ENCODE measurements at places on chromosomes 5 and 9.
A peak's percentile ranks its signal among the peaks of the same experiment; 100 is the strongest.

DNA sequence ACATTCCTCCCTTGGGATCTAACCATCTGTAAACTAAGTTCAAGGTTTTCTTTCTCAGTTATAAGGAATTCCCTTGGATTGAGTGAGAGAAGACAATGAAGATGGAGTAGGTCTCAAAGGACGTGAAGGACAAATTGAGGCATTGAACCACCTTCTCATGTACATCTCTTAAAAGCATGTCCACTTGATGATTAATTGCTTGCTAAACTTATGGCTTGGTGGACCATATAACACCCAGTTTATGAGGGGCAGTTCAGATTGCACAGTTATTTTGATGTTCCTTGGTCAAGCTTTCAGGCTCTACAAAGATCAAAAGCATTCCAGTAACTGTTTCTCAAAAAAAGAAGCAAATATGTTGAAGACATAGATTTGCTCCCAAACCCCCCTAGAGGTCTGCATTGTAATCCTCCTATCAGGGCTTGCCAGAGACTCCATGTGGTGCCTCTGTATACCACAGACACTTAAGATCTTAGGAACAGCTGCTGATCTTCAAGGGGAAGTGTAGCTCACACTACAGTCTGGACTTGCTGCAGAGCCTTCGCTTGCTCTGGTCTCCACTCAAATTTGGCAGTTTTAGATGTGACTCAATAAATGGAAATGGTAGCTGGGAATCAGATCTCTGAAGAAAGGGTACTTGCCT lies 56.9 kb upstream of the ALDH1A1 start:
- peak; percentile 91 for DNase-seq
- no peaks in the 10 kb centered on the region for H3K27me3 ChIP-seq
- H3K4me1 ChIP-seq = peaks cover 51% of the 10 kb centered on the region

- no peaks in the 10 kb centered on the region for H3K36me3 ChIP-seq
- no peaks in the 10 kb centered on the region for H3K27me3 ChIP-seq
- peak; percentile 29 for DNase-seq
- no peak overlapping the region for H3K27ac ChIP-seq
- H3K4me1 ChIP-seq = peaks cover 7% of the 10 kb centered on the region
These were observed 16.6 kb downstream of the ZNF608 start for GRCh38 chr5:124729720-124730359.

- no peaks in the 10 kb centered on the region for H3K4me1 ChIP-seq
- no peak overlapping the region for H3K4me3 ChIP-seq
- no peak overlapping the region for H3K27ac ChIP-seq
- no peak for DNase-seq
- no peaks in the 10 kb centered on the region for H3K27me3 ChIP-seq
- H3K36me3 ChIP-seq = no peaks in the 10 kb centered on the region
These were observed 353.4 kb downstream of the TLE1 start for GRCh38 chr9:81335879-81336421.

- no peak overlapping the region for H3K27ac ChIP-seq
- H3K36me3 ChIP-seq = no peaks in the 10 kb centered on the region
- no peak overlapping the region for H3K4me3 ChIP-seq
- H3K27me3 ChIP-seq = no peaks in the 10 kb centered on the region
These were observed 39.4 kb downstream of the KLF9 start for GRCh38 chr9:70374962-70375618.

DNA sequence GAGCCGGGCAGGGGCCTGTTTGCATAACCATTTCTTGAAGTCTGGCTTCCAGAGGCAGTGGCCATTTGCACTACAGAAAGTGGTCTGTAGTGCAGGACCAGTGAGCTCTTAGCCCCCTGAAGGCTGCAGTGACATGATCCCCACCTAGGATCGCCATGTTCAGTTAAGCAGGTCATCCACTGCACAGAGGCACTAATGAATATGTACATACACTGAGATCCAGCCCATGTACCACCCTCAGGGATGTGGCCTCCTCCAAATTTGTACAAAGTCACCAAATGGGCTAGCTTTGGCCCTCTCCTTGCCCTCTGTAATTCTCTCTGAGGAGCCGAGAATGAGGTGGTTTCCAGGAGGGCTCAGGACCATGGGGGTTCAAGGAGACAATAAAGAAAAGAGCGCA lies 8.3 kb upstream of the SUSD3 start:
- DNase-seq = no peak
- H3K27ac ChIP-seq = no peak overlapping the region
- H3K4me1 ChIP-seq = peaks cover 10% of the 10 kb centered on the region
- no peak overlapping the region for H3K4me3 ChIP-seq

GRCh38 chr9:3936520-3937235 lies 363.2 kb downstream of the GLIS3 start:
- H3K4me1 ChIP-seq = no peaks in the 10 kb centered on the region
- H3K27me3 ChIP-seq = no peaks in the 10 kb centered on the region

DNA sequence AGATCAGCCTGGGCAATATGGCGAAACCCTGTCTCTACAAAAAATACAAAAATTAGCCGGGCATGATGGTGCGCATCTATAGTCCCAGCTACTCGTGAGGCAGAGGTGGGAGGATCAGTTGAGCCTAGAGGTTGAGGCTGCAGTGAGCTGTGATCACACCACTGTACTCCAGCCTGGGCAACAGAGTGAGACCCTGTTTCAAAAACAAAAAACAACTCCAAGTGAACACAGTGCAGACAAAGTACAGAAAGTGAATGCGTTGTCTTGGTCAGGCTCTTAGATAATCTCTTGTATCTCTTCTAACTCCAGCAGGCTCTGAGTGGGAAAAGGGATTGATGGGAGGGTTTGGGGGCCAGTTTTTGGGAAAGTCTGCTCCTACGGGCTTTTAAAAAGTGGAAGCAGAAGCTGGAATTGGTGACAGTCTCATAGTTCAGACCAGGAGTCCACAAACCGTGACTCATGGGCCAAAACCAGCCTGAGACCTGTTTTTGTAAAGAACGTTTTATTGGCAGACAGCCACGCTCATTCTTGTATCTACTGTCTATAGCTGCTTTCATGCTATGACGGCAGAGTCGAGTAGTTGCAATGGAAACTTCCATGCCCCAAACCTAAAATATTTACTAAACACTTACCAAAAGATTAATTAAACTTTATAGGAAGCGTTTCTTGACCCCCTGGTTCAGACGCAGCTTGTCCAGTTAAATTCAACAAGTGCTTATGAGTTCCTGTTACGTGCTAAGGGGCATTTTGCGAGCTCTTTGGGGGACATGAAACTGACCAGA lies 32.9 kb downstream of the NDST1 start:
- no peaks in the 10 kb centered on the region for H3K27me3 ChIP-seq
- H3K4me1 ChIP-seq = no peaks in the 10 kb centered on the region
- no peak overlapping the region for H3K27ac ChIP-seq

DNA sequence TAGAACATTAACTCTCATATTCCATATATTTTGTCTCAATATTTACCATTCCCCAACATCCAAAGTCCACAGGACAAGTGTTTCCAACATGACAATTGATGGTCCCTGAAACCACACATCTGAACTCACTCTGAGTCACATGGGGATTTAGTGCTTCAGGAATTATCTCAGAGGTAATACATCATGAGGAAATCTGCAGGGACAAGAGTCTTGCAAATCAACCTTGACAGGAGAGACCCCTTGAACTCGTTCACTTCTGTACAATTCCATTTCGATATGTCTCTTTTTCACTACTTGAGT lies 119.7 kb upstream of the ABCA1 start:
- H3K36me3 ChIP-seq = no peaks in the 10 kb centered on the region
- no peak overlapping the region for H3K27ac ChIP-seq
- no peaks in the 10 kb centered on the region for H3K4me1 ChIP-seq
- no peak for DNase-seq

DNA sequence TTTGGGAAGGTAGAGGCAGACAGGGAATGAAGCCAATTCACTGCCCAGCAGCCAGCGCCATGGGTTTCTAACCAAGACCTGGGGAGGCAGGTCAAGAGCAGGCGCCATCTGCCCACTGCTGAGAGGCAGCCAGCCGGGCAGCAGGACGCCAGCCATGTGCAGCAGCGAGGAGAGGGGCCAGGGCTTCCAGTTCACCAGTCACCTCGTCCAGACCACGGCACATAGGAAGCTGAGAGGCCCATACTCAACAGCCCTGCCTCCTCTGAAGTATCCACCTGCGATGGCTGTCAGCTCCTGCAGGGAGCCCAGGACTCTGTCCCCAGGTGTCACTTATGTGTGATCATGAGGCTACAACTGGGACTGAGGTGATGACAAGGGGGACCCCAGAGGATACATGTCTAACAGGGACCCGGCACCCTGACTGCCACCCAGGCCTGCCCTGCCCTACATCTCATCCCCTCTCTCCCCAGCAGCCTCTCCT lies 30.1 kb downstream of the IPPK start:
- peaks cover 10% of the 10 kb centered on the region for H3K36me3 ChIP-seq
- no peak for DNase-seq
- H3K27me3 ChIP-seq = no peaks in the 10 kb centered on the region
- no peak overlapping the region for H3K27ac ChIP-seq
- H3K4me1 ChIP-seq = no peaks in the 10 kb centered on the region

- H3K36me3 ChIP-seq = no peaks in the 10 kb centered on the region
- H3K4me1 ChIP-seq = no peaks in the 10 kb centered on the region
- H3K4me3 ChIP-seq = no peak overlapping the region
- no peak overlapping the region for H3K27ac ChIP-seq
- DNase-seq = no peak
These were observed 308.9 kb upstream of the PTPRD start for GRCh38 chr9:10921671-10922070.

DNA sequence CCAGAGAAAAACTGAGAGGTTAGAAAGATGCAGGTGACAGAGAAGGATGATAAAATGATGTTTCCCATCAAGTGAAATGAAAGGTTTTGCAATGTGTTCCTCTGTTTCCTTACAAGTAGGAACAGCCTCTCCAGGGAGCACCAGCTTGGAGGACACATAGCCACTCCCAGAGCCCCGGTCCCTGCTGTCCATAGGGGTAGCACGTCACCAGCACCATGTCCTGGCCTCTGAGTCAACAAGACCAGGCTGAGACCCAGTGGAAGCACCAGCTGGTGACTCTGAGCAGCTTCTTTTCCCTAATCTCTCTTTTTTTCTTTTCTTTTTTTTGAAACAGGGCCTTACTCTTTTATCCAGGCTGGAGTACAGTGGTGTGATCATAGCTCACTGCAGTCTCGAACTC lies 19.4 kb upstream of the HMCN2 start:
- no peaks in the 10 kb centered on the region for H3K27me3 ChIP-seq
- no peak for DNase-seq
- no peak overlapping the region for H3K27ac ChIP-seq

- H3K4me1 ChIP-seq = peaks cover 8% of the 10 kb centered on the region
- H3K27me3 ChIP-seq = no peaks in the 10 kb centered on the region
- H3K4me3 ChIP-seq = peak overlapping the region; percentile 24
These were observed 13.6 kb downstream of the FAT2 start for GRCh38 chr5:151577566-151577965.

GRCh38 chr9:117088140-117088539 lies 326.7 kb downstream of the ASTN2 start:
- no peak for DNase-seq
- no peaks in the 10 kb centered on the region for H3K36me3 ChIP-seq
- no peak overlapping the region for H3K4me3 ChIP-seq
- H3K4me1 ChIP-seq = peaks cover 2% of the 10 kb centered on the region

DNA sequence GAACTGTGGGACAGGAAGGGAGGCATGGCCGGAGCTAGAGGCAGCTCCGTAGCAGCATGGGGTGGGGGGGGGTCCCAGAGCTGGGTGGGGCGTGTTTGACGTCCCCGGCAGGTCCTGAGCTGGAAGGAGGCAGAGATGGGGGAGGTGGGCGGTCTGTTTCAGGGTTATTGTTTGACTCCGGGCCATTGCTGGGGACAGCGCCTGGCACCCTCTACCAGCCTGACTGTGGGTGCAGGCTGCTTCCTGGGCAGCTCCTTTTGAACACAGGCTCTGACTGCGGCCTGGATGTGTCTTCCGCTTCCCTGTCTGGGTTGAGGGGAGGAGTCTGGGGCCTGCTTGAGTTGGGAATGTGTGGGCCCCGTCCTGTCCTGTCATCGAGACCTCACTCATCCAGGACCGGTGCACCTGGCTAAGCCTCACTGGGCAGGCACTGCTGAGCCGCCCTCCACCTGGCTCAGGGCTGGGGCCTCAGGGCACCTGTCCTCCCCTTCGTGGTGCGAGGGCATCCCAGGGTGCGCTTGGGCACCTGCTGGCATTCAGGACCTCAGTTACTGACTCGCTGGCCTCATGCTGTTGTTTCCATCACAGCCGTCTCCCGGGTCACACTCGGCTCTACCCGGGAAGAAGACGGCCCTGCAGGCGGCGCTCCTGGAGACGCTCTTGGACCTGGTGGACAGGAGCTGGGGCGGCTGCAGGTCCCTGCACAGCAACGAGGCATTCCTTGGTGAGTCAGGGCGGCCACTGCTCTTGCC lies 26.5 kb downstream of the CEP72 start:
- no peaks in the 10 kb centered on the region for H3K27me3 ChIP-seq
- H3K4me1 ChIP-seq = no peaks in the 10 kb centered on the region
- H3K36me3 ChIP-seq = peaks cover 85% of the 10 kb centered on the region
- no peak for DNase-seq

- no peak for DNase-seq
- H3K27me3 ChIP-seq = no peaks in the 10 kb centered on the region
- H3K4me1 ChIP-seq = peaks cover 6% of the 10 kb centered on the region
- no peak overlapping the region for H3K4me3 ChIP-seq
- no peak overlapping the region for H3K27ac ChIP-seq
These were observed 60.9 kb upstream of the PIP5K1B start for GRCh38 chr9:68643901-68644809.

- H3K4me1 ChIP-seq = peaks cover 11% of the 10 kb centered on the region
- no peaks in the 10 kb centered on the region for H3K27me3 ChIP-seq
- DNase-seq = no peak
- H3K4me3 ChIP-seq = no peak overlapping the region
- no peak overlapping the region for H3K27ac ChIP-seq
These were observed 297.3 kb downstream of the NR3C1 start for GRCh38 chr5:143106174-143106573.

DNA sequence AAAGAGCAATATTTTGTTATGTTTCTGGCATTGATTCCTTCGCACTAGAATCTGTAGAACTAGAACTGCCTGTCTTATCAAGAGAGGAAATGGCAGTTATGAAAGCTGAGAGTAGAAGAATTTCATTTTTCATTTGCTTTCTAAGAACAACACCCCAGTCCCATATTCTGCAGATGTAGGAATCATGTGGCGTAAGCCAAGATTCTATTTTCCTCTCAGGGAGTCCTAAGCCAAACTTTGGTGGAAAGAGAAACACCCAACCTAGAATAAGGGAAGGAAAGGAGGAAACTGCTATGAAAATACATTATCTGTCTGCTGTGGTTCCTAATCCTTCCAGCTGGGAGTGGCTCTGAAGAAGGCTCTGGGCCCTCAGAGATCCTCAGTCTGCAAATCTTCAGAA lies 1176.9 kb upstream of the C9orf72 start:
- DNase-seq = no peak
- no peaks in the 10 kb centered on the region for H3K4me1 ChIP-seq
- H3K4me3 ChIP-seq = no peak overlapping the region
- H3K36me3 ChIP-seq = no peaks in the 10 kb centered on the region
- H3K27me3 ChIP-seq = no peaks in the 10 kb centered on the region

GRCh38 chr5:136701191-136701590 lies 335.8 kb upstream of the TRPC7 start:
- no peaks in the 10 kb centered on the region for H3K36me3 ChIP-seq
- no peak overlapping the region for H3K4me3 ChIP-seq
- H3K4me1 ChIP-seq = peaks cover 4% of the 10 kb centered on the region

DNA sequence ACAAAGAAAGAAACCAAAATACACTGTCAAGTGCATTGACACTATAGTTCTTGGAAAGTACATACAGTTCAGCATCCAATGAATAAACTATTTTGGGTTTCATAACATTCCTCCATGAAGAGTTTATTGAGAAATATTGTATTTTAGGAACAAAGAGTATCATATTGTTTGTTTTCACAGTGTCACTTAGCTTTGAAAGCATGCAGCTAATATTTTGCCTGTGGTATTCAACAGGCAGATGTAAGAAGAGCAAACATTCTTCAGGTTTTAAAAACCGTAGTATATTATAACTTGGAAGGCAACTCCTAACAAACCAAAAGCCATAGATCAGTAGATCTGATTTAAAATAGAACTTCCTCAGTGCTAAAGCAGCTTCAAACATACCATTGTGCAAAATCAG lies 4.5 kb downstream of the PRELID2 start:
- no peak overlapping the region for H3K27ac ChIP-seq
- H3K4me1 ChIP-seq = peaks cover 12% of the 10 kb centered on the region
- H3K27me3 ChIP-seq = no peaks in the 10 kb centered on the region

Data from common myeloid progenitor, CD34-positive (primary cell).